ENCODE measurements at places on chromosomes 12 and 14.

DNA sequence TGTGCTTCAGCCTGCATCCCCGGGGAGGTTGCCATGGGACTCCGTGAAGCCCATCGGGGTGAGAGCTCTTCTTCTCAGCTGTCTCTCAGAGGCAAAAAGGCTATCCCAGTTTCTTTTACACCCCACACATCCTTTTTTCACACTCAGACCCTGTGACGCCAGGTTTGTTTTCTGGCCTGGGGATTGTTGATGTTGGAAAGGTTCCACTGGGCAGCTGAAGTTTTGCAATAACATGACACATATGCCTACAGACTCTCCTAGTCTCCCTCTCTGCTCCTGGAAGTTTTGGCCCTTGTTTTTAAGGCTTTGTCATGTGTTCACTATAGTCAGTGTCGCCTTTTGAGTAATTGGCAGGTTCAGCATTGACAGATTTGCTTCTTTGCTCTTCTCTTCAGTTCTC lies 118.6 kb downstream of the SMOC1 start:
- no peak for DNase-seq

GRCh38 chr12:58313091-58313855 lies 371.9 kb downstream of the ATP23 start:
- no peak for DNase-seq

GRCh38 chr12:38949363-38949762 lies 44.0 kb upstream of the CPNE8 start:
- DNase-seq: no peak

GRCh38 chr14:73143003-73143402 lies 6.7 kb downstream of the PSEN1 start:
- DNase-seq: no peak

DNA sequence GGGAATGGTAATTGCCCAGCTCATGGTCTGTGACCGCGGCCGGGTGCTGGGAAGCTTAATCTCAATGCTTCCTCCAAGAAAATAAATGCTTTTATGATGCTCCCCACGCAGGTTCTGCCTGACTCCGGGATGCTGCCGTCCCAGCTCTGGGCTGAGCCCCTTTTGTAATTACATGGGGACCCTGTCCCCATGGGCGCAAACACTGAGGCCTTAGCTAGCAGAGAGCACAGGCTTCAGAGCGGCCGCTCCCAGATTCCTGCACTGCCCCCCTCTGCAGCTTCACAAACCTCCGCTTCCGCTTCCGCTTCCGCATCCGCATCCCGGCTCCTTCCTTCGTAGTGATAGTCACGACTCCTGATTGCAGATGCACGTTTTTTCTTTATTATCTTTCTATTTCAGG lies 129.5 kb downstream of the KIF26A start:
- no peak for DNase-seq

DNA sequence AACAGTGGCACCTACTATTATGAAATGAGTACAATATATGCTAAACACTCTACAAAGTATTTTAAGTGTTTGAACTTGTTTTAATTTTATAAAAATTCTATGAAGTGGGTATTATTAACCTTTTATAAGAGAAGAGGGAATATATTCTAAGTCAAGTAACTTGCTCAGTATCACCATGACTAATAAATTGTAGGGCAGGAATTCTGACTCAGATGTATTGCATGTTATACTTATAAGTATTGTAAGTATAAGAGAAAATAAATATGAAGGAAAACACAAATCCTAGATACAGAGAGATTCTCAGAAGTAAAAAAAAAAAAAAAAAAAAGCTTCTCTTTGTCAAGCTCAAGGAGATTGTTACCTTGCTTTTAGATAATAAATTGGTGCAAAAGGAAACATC lies 893.2 kb downstream of the SLC16A7 start:
- no peak for DNase-seq

DNA sequence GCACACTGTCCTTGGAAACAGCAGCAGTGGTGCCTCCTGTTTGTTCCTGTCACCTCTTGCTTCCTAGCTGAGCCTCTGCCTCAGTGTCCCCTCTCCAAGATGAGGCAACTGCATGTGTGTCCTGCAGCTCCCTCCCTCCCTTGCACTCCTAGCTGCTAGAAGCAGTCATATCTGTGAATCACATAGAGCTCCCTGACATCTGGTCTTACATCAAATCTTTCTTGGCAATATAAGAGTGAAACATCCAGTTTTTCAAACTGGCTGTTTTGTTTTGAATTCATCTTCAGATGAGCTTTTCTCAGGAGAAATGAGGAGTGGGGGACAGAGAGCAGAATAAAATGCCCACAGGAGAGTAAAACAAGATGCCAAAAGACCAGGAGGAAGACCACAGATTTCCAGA lies 103.7 kb downstream of the VCPKMT start:
- DNase-seq: no peak

- no peak for DNase-seq
Observed at GRCh38 chr12:22529281-22530060, 14.9 kb downstream of the C2CD5 start.

GRCh38 chr12:66288121-66288520 lies 14.2 kb upstream of the HELB start:
- peak; percentile 51 for DNase-seq

GRCh38 chr12:121537814-121538698 lies 42.8 kb downstream of the KDM2B start:
- DNase-seq: no peak

GRCh38 chr12:122023339-122024131 lies 1.9 kb downstream of the BCL7A start:
- no peak for DNase-seq

GRCh38 chr14:24535737-24536136 lies 27.7 kb upstream of the CMA1 start:
- DNase-seq: no peak

- DNase-seq: no peak
Observed at GRCh38 chr14:90649083-90649482, 167.1 kb downstream of the TTC7B start.

- no peak for DNase-seq
Observed at GRCh38 chr14:93954900-93955849, 21.2 kb downstream of the ASB2 start.

DNA sequence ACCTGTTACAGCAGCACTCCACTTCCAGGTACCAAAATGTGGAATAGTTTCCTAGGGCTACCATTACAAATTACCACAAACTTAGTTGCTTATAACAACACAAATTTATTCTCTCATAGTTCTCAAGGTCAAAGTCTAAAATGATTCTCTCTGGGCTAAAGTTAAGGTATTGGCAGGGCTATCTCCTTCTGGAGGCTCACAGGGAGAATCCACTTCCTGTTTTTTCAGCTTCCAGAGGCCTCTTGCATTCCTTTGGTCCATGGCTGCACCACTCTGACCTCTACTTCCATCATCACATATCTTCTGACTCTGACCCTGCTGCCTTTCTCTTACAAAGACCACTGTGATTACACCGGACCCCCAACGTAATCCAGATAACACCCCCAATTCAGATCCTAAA lies 2.9 kb upstream of the GARIN6 start:
- DNase-seq: no peak

DNA sequence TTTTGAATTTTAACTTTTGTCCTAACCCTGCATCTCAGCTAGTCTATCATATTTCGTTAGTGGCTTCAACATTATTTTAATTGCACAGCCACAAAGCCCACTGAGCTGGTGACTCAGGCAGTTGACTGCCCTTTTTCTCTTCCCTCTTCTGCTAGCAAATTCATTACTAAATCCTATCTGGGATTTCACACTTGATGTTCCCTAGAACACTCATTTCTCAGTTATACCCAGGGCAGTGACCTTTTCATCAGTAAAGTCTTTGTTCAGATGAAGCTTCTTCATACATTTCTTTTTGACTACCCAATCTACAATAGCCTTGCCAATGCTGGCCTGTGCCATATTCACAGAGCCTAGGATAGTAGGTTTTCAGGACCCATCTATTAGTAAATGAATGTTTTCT lies 107.0 kb downstream of the ATXN7L3B start:
- DNase-seq: no peak
